ENCODE measurements at places on chromosomes 11 and 22. TPM values are rescaled to one million over a fixed set of nuclear protein-coding genes. Genes with fewer than 3 reads are reported as not detected.

CARD16 gene
- not detected for polyA plus RNA-seq

PIH1D2 gene
- polyA plus RNA-seq = 12.2 TPM

SAA1 gene
- polyA plus RNA-seq = not detected

OR52A1 gene
- not detected for polyA plus RNA-seq

MPZL2 gene
- not detected for polyA plus RNA-seq

PRRG4 gene
- not detected for polyA plus RNA-seq

UNC93B1 gene
- polyA plus RNA-seq = 0.30 TPM

Data from neural cell (in vitro differentiated cells).